Aorta (tissue), 5 donors: ENCODE measurements at places on chromosomes 1 and 21. TPM values are rescaled to one million over a fixed set of nuclear protein-coding genes. Genes with fewer than 3 reads are reported as not detected.
A peak's percentile ranks its signal among the peaks of the same experiment; 100 is the strongest.

CCDC17 gene
- 3.3 TPM for total RNA-seq

REN gene
- total RNA-seq, result not detected

WNT9A gene
- total RNA-seq, result 3.5 TPM

GRCh38 chr1:32205401-32206370, at the start of gene IQCC:
Gene IQCC, plus strand, starts transcription at chr1:32205671. Its CDS starts 11 bp downstream, at chr1:32205682.
- no peaks in the 10 kb centered on the region for H3K36me3 ChIP-seq
- H3K27ac ChIP-seq, result no peak within 1 kb of the TSS
- H3K4me1 ChIP-seq, result no peaks in the 10 kb centered on the region
- DNase-seq, result peak; percentile 91
- peak within 1 kb of the TSS; percentile 36 for H3K4me3 ChIP-seq

- H3K4me1 ChIP-seq, result no peaks in the 10 kb centered on the region
- H3K4me3 ChIP-seq, result no peak overlapping the region
- H3K27ac ChIP-seq, result no peak overlapping the region
These were observed 54.9 kb downstream of the KLHDC7A start for GRCh38 chr1:18535391-18536210.

DNA sequence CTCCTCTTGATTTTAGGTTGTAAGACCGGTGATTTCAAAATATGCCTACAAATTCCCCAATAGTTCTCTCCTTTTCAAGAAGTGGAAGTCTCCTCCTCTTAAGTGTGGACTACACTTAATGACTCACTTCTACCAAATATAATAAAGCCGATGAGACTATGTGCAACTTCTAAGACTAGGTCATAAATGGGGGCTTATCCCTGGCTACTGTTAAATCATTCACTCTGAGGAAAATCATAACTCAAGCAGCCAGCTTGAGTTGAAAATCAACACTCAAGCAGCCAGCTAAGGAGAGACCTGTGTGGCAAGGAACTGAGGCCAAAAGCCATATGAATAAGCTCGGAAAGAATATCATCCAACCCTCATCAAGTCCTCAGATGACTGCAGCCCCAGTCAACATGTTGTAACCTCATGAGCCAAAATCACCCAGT, 49.6 kb upstream of the PSMG1 start:
- no peak overlapping the region for H3K27ac ChIP-seq
- peaks cover 10% of the 10 kb centered on the region for H3K36me3 ChIP-seq
- H3K27me3 ChIP-seq, result no peaks in the 10 kb centered on the region
- no peaks in the 10 kb centered on the region for H3K4me1 ChIP-seq
- no peak for DNase-seq
- H3K4me3 ChIP-seq, result no peak overlapping the region

GRCh38 chr1:203144661-203145060, 17.1 kb downstream of the ADORA1 start:
- H3K27me3 ChIP-seq, result no peaks in the 10 kb centered on the region
- H3K36me3 ChIP-seq, result no peaks in the 10 kb centered on the region
- no peak overlapping the region for H3K27ac ChIP-seq
- DNase-seq, result no peak
- no peak overlapping the region for H3K4me3 ChIP-seq
- H3K4me1 ChIP-seq, result no peaks in the 10 kb centered on the region
